ENCODE measurements at places on chromosomes 2 and 18.

GRCh38 chr2:19649785-19650380 lies 251.9 kb downstream of the TTC32 start:
- DNase-seq, result no peak

- no peak for DNase-seq
Measured at GRCh38 chr2:209696836-209697711, 74.6 kb upstream of the UNC80 start.

GRCh38 chr2:54815148-54815539 lies 91.7 kb downstream of the EML6 start:
- DNase-seq, result no peak

DNA sequence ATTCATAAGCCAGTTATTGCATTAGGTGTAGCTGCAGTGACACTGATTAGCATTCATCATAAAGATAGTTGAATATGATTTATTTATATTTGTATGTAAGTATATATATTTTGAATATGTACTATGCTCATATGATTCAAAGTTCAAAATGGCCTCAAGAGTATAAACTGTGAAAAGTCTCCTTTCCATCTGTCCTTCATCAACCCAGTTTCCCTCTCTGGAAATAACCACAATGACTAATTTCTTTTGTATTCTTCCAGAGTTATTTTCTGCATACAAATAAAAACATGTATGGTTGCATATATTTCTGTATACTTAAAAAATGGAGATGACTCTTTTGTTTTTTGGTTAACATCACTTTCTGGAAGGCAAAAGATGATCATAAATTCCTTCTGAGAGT lies 95.2 kb downstream of the CAMKMT start:
- no peak for DNase-seq

DNA sequence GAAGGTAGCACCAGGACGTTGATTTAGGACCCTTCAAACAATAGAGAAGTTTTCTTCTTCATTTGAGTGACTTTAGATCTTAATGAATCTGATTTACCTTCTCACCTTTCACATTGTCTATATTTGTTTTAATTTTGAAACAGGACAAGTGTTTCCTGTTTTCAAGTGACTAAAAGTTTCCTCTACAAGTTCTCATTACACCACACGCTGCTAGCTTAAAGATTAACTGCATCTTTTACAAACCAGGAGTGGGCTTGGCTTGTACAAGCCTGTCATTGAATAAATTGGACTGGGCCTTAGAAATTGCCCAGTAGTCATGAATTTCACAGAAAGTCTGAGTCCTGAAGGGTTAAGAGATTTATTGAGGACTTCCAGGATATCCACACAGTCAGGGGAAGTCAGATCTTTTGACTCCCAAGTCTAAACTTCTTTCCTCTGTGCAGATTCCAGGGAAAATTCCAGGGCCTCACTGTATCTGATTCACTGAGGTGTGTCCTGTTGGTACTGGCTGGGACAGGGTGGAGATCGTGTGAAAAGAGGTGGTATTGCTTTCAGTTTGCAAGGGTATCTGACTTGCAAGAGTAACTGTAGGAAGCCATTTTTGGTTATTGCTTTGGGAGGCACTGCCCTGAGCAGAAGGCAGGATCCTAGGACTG lies 3.4 kb downstream of the SGPP2 start:
- DNase-seq, result peak; percentile 57

- DNase-seq, result no peak
Measured at GRCh38 chr2:101349893-101350662, 37.2 kb downstream of the CREG2 start.

DNA sequence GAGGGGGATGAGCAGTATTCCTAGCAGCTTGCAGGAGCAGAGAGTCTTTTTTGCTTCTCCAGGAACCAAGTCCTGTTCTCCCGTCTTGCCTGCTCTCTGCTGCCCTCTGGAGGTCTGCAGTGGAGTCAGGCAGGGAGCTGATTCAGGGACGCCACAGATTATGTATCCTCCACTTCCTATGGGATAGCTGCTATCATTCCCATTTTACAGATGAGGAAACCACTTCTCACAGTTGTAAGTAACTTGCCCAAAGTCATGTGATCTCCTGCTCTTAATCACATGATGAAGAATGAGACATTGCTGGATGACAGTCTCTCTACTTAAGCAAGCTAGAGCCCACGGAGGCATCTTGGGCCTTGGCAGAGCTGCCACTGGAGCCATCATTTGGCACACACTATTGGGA lies 8.3 kb downstream of the SLC4A5 start:
- peak; percentile 28 for DNase-seq

DNA sequence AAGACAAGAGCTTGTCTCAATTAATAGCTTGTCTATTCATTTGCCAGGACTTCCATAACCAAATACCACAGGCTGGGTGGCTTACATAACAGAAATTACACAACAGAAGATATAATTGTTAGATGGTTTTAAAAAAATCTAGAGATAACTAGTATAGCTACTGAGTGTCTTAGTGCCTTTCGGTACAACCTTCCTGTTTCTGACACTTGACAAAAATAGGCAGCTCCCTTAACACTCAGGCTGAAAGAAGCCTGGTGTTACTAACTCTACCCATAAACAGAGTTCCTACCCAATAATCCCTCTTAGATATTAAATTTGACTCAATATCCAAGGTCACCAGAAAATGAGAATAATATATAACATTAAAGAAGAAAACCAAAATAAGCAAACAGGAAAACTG lies 129.7 kb downstream of the BARD1 start:
- DNase-seq, result no peak

GRCh38 chr18:61865466-61866175 lies 27.2 kb downstream of the RNF152 start:
- no peak for DNase-seq

DNA sequence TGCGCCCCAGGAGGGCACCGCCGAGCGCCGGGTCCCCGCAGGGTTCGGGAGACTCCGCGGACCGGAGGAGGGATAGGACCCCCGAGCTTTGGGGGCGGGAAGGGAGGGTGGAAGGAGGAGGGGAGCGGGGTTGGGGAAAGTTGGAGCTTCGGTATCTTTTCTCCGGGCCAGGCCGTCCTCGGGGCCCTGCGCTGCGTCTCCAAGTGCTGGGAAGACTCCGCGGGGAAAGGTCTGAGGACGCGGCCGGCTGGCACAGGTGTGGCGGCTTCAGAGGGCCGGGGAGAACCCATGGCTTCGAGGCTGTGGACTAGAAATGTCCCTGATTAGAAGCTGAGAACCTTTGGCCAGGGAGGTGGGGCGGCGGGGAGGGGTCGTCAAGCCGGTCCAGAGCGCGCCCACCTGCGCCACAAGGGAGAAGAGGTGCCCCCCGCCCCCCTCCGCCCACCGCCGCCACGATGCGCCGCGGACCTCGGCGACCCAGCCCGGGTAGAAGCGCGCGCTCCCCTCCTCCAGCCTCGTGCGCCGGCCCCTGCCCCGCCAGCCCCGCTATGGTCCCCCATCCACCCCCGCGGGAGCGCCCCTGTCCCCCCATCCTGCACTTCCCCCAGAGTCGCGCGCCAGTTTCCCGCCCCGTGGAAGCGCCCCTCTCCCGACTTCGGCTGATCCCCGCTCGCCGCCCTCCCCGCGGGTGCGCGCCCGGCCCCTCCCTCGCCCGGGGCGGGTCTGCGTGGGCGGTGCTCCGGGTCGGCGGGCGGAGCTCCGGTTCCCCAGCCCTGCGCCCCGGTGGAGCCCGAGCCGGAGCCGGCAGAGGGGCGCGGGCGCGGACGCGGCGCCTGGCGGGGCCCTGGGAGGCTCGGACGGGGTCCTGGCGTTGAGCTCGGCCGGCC lies at the start of gene SNTG2:
Gene SNTG2 (plus strand): TSS at position 770 of the 887 bp plus-strand sequence. CDS start 148 bp downstream, outside the sequence.
- peak; percentile 49 for DNase-seq

GRCh38 chr2:2238726-2239269 lies 92.3 kb downstream of the MYT1L start:
- DNase-seq, result no peak

GRCh38 chr2:206831442-206831995 lies 66.1 kb downstream of the FASTKD2 start:
- DNase-seq, result no peak

- peak; percentile 2 for DNase-seq
Measured at GRCh38 chr2:185608799-185609198, 129.8 kb upstream of the FSIP2 start.

GRCh38 chr2:100629309-100629708 lies 66.5 kb downstream of the PDCL3 start:
- DNase-seq, result no peak

GRCh38 chr2:68837164-68837860 lies 33.9 kb downstream of the BMP10 start:
- no peak for DNase-seq

DNA sequence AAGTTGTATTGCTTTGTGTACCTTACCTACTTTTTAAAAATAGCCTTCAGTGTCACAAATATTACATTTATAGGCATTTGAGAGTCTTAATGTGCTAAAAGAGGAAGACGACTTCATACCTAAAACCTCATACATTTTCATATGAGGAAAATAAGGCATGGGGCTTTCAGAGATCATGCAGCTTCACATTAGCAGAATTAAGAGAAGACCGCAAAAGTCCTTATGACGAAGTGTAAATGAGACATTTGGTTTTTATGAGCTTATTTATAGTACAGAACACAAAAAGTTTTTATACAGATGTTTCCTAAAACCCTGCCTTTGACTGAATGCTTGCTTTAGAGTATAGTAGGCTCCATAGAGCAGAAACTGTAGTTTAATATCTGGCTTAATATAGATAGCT lies 10.1 kb upstream of the CCDC138 start:
- DNase-seq, result no peak

- no peak for DNase-seq
Measured at GRCh38 chr2:144162652-144163051, 357.3 kb downstream of the ZEB2 start.

- DNase-seq, result peak; percentile 92
Measured at GRCh38 chr2:58240670-58241545, at the start of gene FANCL. Gene FANCL (minus strand): TSS chr2:58241325. CDS start chr2:58241313, 12 bp downstream.

DNA sequence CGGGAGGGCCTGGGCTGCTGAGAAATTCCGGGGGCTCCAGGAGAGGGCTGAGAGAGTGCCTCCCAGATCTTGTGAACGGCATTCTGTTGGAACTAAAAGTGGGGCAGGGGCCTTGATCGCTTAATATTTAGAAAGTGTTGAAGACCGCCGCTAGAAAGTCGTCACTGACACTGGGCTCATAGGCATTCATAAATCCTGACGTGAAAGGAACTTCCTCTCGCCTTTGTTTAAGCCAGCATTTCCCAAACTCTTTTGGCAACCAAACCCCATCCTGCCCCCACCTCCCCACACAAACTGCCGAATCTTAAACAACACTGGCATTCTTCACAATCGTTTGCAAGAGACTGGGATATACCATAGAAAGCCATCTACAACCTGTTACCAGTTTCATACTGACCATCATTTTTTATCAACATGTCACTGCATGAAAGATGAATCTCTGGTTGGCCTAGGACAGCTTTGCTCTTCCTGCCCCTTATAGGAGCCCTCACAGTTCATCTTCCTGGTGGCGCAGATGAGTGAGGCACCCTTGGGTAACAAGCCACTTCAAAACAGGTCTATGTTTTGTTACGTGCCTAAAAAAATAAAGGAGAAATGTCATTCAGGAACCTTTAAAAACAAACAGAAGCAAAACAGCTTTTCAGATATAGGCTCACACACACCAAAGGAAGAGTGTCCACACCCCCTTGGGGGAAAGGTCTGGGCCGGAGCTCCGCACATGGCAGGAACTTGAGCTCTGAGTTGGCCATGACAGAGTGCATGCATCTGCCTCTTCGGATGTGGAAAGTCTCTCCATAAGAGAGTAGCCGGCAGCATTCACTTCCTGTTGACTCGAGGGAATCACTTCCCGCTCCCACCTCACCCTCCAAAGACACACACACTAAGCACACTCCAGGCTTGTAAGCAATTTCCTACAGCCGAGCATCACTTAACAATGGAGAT lies 13.0 kb downstream of the MTERF4 start:
- no peak for DNase-seq

- no peak for DNase-seq
Measured at GRCh38 chr2:75018162-75018561, 59.7 kb downstream of the POLE4 start.

GRCh38 chr2:123723706-123724105 lies 301.4 kb upstream of the CNTNAP5 start:
- no peak for DNase-seq

GRCh38 chr2:1742301-1742680 lies 2.0 kb downstream of the PXDN start:
- DNase-seq, result no peak

DNA sequence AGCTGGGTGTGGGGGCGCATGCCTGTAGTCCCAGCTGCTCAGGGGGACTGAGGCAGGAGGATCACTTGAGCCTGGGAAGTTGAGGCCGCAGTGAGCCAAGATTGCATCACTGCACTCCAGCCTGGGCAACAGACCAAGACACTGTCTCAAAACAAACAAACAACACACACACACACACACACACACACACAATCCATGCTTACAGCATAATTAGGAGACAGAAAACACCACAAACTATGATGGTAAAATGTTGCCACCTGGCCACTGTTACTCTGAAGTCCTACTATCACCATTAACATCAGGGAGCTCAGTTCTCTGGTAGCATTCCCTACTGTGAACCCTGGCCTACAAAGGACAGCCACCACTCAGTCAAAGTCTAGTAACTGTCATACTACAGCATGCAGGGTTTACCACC lies 18.3 kb downstream of the DNPEP start:
- no peak for DNase-seq

DNA sequence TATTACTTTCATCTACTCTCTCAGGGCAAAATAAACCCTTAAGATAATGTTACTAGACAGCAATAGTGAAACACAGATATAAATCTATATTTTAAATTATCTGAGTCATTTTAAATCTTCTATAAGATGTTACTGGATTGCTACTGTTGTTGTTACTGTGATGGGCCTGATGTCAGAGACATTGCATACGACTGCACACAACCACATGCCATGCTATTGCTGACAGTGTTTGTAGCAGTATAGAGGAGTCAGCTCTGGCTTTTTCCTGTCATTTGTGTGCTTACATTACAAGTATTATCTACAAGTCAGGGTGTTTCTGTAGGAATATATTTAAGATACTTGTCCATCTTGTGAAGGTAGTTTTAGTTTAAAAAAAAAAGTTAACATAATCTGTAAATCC lies 63.9 kb downstream of the CCDC148 start:
- DNase-seq, result no peak

- no peak for DNase-seq
Measured at GRCh38 chr2:231423176-231423575, 27.7 kb downstream of the B3GNT7 start.

Measured in right kidney (tissue), 9 donors.